Hematopoietic multipotent progenitor cell (in vitro differentiated cells): ENCODE measurements at places on chromosomes 1 and 21.
A peak's percentile ranks its signal among the peaks of the same experiment; 100 is the strongest.

DNA sequence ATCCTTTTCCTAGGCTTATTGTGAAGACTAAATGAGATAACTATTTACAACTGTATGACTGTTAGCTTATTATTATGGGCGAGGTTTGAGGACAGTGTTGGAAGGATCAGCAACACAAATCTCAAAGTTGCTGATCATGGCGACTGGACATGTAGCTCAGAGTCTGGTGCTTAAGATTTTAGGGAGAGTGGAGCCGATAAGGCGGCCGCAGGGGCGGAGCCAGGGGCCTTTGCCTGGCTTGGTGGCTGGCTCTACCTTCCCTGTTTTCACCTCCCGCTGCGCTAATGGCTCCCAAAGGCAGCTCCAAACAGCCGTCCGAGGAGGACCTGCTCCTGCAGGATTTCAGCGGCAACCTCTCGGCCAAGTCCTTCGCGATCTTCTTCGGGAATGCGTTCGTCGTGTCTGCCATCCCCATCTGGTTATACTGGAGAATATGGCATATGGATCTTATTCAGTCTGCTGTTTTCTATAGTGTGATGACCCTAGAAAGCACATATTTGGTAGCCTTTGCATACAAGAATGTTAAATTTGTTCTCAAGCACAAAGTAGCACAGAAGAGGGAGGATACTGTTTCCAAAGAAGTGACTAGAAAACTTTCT, 45.5 kb downstream of the GIPC2 start:
- DNase-seq = no peak

GRCh38 chr1:54705153-54705552, 10.5 kb upstream of the TTC4 start:
- DNase-seq = no peak

DNA sequence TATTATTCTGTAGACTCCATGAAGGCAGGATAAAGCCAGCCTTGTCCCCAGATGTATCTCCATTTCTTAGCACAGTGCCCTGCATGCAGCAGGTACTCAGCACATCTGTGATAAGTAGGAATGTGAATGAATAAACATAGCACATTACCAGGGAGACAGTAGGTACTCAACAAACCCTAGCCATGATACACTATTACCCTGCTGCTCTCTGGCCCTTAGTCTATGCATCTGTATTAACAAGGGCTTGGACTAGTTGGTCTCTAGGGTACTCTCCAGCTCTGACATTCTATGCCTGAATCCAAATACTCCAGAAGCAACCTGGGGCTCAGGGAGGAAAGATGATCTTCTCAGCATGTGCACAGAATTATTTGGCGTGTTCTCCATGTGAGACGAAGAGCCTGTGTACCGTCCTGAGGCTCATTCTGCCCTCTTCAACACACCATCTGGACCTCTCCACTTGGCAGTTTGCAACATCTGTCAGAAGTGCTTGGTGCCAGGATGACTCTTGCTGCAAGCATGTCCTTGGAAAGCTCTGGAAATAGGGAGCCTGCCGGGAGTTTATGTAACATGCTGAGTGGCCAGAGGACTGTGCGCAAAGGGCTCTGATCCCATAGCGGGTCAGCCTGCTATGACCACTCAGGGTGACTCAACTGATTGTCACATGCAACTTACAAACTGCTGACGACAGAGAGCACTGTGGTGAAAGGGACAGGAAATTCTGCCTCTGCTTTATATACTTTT, 228.2 kb upstream of the USP24 start:
- DNase-seq = no peak

DNA sequence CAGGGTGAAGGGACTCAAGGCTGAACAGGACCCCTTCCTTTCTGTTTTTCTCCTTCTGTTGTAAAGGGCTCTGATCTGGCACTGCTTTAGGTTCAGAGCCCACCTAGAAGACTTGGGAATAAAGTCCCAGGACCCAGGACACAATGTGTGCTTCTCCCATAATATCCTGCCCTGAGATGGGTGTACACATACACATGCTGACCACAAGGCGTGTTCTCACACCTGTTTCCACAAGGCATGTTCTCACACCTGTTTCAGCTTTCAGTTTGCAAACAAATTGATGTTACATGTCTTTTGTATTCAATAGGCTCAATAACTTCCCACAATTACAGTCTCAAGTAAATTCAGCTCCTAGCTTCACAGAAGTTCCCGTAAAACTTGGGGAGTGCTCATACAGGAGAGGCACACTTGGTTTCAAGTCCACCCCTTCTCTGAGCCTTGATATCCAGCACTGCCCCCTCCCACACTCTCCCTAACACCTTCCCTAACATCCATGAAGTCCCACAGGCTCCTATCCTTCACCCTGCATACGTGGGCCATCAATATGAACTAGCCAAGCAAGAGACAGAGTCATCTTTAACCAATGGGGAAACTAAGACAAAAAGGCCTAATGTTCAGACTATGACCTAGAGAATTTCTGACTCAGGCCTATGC, 41.7 kb downstream of the ERI3 start:
- no peak for DNase-seq

GRCh38 chr21:38912102-38912629, 106.4 kb downstream of the ETS2 start:
- no peak for DNase-seq

DNA sequence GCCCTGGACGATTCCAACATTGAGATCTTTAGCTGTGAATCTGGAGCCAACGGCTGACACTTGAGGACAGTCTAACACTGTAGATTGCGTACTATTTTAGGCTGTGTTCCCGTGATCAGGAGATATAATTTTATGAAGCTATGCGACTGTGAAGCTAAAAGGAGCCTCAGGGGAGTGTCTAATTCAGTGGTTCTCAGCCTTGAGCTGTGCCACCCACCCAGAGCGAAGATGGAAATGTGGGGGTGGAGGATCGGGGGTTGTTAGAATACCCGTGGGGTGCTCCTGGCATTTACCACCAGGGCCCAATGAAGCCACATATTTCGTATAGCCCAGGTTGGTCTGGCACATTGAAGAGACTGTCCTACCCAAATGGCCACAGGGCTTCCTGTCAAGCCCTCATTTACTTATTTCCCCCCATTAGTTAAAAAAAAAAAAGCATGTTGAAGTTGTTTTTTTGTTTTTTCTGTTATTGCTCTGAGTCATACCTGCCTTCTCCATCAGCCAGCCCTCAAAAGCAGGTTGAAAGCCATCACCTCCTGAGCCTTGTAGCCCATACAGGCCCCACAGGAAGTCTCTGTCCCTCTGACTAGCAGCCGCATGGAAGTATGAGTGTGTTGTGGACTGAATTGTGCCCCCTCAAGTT, 141.7 kb downstream of the GALNT2 start:
- no peak for DNase-seq

DNA sequence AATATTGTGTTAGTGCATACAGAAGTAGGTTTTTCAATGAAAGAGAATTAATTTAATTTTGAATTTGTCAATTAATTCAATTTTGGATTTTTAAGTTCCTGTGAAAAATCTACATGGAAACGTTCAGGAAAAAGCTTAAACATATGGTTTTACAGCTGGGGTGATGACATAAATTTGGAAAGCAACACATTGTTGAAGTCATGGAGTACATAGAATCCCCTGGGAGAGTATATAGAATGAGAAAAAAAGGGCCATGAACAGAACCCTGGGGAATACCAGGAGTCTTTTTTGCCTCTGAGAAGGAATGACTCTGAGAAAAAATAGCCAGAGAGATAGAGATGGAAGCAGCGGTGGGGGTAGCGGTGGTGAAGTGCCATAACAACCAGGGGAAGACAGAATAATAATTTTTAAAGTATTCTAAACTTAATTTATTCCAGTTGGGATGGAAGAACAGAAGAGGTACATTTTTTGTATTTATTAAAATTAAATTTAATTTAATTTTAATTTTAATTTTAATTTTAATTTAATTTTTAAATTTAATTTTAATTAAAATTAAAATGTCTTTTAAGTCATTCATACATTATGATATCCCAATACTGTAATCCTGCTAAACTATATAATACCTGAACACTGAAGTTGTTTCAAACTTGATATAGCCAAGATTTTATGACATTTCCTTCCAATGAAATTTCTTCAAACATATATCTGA, 48.9 kb downstream of the NME7 start:
- DNase-seq = no peak

DNA sequence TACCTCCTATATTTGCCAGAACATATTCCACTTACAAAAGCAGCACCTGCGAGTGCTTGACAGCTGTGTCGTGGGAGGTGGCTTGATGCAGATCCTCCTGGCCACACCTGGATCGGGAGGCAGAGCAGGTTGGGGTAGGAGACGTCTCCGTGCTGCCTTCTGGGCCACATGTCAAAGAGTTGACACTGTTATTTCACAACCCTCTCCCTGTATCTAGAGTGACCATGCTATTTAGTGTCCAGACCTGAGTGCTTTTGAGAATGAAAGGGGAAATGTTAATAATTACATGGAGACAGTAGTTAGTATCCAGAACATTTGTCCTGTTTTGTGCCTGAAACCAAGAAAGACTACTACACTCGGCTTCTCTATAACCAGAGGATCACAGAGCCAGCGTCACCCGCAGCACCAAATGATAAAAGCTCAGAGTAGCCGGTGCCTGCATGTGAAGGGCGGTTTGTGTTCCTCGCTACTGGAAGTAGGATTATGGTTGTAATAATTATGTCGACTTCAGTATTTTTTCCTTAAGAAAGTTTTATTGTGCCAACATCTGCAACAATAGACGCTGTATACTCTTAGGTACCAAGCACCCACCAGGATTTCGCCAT, 77.1 kb downstream of the GALNT2 start:
- no peak for DNase-seq

DNA sequence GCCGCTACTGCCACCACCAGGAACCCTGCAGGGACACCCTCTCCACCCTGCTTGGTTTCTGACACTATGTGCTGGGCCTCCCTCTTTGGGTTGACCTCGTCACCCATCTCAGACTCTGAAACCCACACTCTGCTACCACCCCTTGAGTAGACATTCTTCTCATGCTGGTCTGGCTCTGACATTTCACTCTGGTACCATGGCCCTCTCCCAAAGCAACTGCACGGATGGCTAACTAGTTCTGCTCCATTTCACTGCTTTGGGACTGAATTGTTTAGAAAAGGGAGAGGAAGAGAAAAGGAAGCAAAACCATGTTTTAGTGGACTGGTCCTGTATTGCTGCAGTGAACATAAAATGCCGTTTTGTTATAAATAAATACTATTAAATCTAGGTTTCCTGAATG, 137.8 kb downstream of the KCNK2 start:
- no peak for DNase-seq

DNA sequence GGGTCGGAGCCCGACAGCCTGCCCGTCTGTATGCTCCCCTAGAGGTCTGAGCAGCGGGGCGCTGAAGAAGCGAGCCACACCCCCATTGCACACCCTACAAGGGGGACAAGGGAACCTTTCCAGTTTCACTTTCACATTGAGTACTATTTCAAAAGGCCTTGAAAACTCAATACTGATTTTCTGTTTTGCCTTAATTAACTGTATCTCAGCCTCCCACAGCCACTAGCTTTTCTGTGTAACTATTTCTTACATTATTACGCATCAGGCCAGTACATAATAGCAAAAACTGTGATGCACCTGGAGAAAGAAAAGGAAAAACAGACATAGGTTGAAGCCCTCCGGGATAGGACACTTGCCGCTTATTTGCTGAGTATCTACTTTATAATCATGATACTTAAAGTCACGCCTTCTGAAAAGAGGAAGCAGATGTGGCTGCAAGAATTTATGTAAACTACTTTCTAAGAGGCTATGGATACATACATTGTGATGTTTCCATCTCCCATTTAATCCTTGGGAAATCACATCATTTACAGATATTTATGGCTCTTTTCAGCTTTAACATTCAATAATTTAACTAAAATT, 1719.5 kb downstream of the MRPL39 start:
- DNase-seq = peak; percentile 2

DNA sequence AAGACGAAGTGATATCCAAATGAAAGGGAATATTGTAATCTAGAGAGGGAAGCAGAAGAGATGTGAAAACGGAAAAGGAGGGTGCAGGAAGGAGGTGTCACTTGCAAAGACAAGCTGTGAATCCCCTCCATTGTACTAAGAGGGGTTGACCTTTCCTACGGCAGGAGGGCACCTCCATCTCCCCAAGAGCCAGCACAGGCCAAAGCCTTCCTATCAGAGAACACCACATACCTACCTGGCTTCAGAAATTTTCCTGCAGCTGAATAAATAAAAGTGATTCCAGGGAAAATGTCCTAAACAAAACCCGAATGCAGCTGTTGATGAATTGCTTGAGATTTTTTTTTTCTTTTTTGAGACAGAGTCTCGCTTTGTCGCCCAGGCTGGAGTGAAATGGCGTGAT, 14.3 kb downstream of the KANK4 start:
- DNase-seq = no peak

DNA sequence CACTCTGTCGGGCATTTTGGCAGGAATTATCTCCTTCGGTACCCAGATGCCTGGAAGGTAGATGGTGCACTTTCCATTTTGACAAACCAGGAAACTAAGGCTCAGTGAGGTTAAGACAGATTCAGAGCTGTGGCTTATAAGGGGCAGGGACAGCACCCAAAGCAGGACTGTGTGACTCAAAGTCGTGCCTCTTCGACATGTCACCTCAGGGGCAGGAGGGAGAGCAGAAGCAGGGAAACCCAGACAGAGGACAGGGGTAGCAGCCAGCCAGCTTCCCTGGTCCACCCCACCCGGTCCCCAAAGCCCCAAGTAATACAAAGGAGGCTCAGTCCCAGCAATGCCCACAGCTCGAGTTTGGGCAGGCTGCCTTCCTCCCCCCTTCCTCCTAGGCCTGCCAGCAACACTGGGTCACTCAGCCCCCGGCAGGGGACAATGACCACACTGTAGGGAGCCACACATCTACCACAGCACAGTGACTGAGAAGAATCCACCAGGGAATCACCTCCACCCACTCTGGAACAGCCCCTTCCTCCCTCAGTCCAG, 2.5 kb downstream of the RHOC start:
- no peak for DNase-seq

DNA sequence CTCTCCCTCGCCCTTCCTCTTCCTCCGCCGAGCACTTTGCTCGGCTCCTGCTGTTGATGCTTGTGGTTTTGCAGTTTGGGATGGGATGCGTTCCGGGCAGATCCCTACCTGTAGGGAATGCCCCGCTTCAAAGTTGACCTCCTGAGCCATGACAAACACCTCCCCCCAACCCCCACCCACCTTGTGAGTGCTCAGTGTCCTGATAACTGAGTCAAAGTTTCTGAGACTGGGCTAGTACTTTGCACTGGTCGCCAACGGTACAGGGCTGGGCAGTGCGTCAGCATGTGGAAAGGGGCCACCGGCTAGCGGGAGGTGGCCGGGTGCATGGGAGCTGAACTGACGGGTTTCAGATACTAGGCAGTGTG, 771 bp downstream of the RABGAP1L start:
- DNase-seq = peak; percentile 17

DNA sequence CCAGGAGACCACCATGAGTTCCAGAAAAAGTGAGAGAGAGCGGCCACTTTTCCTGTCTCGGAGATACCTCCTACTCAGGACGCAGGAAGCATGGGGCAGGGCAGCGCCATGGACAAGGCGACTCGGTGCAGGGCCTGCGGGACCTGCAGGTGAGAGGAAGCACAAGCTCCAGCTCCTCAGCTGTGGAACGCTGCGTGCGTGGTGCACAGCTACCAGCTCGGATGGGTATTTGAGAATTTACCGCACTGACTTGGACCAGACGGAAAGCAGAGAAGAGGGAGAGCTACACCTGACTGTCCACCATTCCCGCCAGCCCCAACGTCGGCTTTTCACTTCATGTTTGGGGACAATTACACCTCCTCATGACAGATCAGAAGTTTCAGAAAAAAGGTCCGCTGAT, 8.2 kb upstream of the CDK11A start:
- no peak for DNase-seq
